ENCODE measurements at places on chromosomes 6 and 20.

GRCh38 chr20:63691711-63692435 is 4.6 kb upstream of the TNFRSF6B start:
- peak; percentile 76 for DNase-seq

- peak; percentile 27 for DNase-seq
Observed at GRCh38 chr6:7532821-7533220, 8.7 kb upstream of the DSP start.

DNA sequence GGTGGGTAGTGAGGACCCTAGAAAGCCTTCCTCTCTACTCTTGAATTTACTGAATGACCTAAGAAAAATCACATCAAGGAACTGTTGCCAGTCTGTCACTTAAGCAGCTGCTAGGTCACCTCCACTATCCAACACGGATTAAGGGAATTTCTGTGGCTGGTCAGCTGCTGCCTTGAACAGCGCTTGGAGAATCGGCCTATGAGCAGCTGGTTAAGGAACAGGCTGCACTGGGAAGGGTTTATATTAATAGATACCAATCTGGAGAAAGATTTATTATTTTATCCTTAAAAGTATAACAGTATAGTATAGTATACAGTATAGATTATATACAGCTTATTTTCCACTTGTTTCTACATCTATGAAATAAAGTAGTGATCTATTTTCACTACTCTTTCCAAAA is 6.5 kb downstream of the PTPRK start:
- no peak for DNase-seq

DNA sequence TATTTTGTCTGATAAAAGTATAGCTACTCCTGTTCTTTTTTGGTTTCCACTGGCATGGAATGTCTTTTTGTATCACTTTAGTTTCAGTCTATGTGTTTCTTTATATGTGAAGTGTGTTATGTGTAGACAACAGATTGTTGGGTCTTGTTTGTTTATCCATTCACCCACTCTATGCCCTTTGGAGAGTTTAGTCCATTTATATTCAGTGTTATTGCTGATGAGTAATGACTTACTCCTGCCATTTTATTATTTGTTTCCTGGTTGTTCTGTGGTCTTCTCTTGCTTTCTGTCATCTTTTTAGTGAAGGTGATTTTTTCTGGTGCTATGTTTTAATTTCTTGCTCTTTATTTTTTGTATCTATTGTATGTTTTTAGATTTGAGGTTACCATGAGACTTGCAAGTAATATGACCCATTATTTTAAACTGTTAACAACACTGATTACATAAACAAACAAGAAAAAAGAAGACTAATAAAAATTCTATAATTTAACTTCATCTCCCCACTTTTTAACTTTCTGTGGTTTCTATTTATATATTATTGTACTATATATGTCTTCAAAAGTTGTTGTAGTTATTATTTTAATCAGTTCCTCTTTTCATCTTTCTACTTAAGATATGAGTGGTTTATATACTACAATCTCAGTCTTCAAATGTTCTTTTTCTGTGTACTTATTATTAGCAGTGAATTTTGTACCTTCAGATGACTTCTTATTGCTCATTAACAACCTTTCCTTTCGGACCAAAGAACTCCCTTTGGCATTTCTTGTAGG is 323.4 kb downstream of the BTBD9 start:
- DNase-seq = no peak

DNA sequence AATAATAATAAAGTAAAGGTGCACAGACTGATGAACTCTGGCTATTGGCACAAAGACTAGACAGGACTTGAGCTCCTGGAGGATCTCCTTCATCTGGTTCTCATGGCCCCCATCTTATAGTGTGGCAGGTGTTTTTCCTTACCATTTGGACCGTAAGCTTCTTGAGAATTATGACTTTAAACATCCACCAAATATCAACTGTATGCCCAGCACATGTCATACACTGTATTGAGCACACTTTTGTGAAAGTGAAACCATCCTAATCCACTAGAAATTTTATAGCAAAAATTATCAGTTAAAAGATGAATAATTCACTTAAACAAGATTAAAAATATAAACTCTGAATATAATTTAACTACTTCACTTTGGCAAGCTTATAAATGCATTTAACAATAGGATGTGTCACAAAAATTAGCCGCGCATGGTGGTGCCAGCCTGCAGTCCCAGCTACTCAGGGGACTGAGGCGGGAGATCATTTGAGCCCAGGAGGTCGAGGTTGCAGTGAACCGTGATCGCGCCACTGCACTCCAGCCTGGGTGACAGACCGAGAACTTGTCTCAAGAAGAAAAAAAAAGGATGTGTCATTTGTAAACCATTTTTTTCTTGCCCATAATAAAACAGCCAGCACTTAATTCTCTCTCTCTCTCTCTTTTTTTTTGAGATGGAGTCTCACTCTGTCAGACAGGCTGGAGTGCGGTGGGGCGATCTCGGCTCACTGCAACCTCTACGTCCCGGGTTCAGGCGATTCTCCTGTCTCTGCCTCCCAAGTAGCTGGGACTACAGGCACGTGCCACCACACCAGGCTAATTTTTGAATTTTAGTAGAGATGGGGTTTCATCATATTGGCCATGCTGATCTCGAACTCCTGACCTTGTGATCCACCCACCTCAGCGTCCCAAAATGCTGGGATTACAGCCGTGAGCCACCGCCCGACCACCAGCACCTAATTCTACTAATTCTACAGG is 9.1 kb downstream of the HIVEP2 start:
- no peak for DNase-seq

- no peak for DNase-seq
Observed at GRCh38 chr6:11616200-11616611, 78.7 kb downstream of the TMEM170B start.

DNA sequence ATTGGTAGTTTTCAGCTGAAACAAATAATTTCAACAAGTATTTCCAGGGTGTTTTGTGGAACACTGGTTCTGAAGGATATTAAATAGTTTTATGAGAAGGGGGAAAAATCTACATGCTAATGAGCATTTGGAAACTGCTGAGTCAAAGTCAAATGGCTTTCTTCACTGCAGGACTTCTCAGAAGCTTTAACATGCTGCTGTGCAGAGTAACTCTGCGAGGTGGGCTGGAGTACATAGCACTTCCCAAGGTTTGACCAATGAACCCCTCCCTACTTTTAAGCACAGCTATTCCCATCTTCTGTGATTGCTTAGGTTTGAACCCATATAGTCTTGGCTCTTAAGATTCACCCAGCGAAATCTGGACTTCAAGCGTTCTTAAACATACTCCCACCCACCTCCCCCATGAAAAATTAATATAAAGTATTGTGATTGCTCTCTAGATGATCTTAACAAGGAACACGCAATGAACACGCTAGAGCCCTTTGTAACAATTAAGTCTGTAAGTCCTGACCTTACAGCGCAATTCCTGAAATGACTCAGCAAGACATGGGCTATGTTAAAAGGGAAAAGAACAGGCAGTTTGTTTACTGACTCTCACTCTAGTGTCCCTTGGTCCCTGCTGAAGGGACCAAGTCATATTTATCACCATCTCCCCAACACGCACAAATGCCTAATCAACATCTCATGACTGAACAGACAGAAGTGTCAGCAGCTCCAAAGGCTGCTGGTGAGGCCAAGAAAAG is 105.2 kb downstream of the NFATC2 start:
- no peak for DNase-seq

- no peak for DNase-seq
Observed at GRCh38 chr20:12358006-12358654, 440.4 kb downstream of the BTBD3 start.

DNA sequence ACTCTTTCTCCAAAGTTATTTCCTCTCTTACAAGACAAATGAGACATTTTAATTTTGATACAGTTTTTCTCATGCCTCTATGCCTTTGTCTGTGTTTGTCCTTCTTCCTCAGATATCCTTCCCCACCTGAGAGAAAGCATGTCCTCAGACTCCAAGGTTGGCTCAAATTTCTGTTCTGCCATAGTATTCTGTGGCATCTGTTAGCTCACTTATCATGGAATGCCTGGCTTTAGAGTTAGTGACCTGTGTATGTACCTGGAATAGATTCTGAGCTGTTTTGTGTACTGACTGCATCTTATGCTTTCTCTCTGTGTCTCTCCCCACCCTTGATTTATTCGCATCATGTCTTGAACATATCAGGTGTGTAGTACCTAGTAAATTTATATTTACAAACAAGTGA is 90.0 kb downstream of the CENPW start:
- no peak for DNase-seq
